ENCODE measurements at places on chromosomes 11 and 22. TPM values are rescaled to one million over a fixed set of nuclear protein-coding genes. Genes with fewer than 3 reads are reported as not detected.

The FANCF gene
- total RNA-seq: 5.1 TPM

The APOC3 gene
- total RNA-seq: not detected

The MAPK8IP2 gene
- total RNA-seq: 0.54 TPM

The SOX6 gene
- total RNA-seq: not detected

The KLHL35 gene
- not detected for total RNA-seq

The CCDC15 gene
- total RNA-seq: 5.3 TPM

The ISX gene
- not detected for total RNA-seq

Measured in activated naive CD4-positive, alpha-beta T cell treated with anti-CD3 and anti-CD28 coated beads, Interleukin-2, amount 50 U/mL, for 72 hours (primary cell).